ENCODE measurements at places on chromosomes 2 and 18.

- no peak for DNase-seq
Measured at GRCh38 chr2:167681234-167682015, 566.0 kb downstream of the STK39 start.

DNA sequence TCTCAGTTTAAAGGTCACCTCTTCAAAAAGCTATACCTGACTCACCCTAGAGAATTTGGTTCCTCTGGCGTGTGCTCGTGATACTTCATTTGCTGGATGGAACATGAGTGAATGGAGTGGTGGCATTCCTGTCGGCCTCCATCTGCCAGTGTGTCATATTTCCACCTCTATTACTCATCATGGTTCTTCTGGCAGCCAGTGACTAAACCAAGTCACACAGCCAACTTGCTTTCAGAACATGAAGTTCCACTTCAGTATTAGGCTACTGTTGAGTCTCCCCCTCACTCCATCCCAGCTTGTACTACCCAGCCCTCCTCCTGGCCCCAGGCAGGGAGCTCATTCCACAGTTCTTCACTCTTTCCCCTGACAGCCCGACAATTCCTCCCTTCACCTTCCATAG, 169.8 kb downstream of the MREG start:
- no peak for DNase-seq

DNA sequence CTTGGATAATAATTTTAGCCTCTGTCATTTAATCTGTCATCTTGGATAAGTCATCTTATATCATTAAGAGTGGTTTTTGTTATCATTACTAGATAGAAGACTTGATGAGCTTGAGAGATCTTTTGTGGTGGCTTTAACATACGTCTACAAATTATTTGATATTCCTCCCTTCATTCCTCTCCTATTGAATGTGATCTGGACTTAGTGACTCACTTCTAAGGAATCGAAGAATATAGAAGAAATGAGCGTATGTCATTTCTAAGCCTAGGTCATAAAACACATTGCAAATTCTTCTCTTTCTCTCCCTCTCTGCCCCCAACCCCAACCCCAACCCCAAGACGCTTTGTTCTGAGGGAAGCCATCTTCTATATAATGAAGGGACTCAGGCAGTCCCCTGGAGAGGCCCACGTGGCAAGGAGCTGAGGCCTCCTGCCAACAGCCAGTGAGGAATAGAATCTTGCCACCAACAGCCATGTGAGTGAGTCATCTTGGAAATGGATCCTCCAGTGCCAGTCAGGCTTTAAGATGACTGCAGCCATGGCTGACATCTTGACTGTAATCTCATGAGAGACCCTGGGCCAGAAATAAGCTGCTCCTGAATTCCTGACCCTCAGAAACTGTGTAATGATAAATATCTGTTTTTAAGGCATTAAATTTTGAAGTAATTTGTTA, 221.6 kb upstream of the SP5 start:
- no peak for DNase-seq

GRCh38 chr2:70467831-70468779, 85.5 kb downstream of the TGFA start:
- DNase-seq = no peak

GRCh38 chr2:117714745-117715417, 99.6 kb upstream of the DDX18 start:
- no peak for DNase-seq

DNA sequence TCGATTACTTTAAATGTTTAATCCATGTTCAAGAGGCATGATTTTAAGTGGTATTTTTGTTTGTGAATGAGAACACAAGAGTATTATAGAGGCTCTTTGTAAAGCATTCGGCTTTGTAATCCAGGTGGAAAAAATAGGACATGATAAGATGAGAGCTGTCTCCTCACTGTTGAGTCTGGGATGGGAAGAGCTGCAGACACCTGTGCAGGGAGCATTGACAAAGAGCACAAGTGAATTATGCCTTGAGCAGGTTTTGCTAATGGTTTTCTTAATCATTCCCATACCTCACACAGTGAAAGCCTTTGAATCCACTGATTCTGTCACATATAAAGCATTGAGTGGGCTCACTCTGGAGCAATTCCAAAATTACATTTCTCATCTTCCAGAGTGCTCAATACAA, 9.6 kb downstream of the COL6A3 start:
- no peak for DNase-seq

DNA sequence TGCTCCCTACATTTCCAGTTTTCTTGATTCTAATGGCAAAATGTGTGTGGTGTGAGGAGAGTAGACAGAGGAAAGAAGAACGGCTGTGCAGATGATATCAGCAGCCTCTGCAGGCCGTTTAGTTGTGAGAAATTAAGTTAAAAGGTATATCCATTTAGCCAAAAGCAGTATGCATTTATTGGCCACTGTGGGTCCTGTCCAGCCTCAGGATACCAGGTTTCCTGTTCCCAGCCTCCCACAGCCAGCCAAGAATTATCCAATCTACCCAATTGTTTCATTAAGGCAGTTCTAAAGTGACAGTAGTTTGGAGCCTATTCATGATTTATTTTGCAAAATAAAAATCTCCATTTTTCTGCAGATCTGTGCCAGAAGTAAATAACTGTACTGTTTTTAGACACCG, 107.5 kb downstream of the TMEM18 start:
- DNase-seq = no peak

GRCh38 chr2:14715600-14715999, 83.1 kb downstream of the LRATD1 start:
- peak; percentile 44 for DNase-seq

- no peak for DNase-seq
Measured at GRCh38 chr2:156347431-156347830, 14.9 kb upstream of the NR4A2 start.

DNA sequence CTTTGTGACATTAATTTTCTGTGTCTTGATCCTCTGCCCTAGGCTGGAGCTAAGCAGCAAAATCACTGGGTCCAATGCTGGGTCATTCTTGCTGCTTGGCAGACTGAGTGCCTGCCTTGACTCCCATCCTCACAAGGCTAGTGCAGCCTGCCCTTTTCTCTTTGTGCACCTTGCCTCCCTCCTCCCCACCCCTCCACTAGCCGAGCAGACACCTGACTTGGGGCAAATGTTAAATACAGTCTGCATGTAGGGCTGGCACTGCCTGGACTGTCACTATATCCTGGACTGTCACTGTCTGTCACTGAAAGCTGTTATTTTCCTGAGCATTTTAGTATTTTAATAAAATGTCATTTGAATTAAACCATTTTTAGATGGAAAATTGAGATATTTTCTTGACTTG, 33.4 kb downstream of the MAPRE2 start:
- no peak for DNase-seq

GRCh38 chr18:51907687-51908597, 432.1 kb upstream of the DCC start:
- DNase-seq = no peak

DNA sequence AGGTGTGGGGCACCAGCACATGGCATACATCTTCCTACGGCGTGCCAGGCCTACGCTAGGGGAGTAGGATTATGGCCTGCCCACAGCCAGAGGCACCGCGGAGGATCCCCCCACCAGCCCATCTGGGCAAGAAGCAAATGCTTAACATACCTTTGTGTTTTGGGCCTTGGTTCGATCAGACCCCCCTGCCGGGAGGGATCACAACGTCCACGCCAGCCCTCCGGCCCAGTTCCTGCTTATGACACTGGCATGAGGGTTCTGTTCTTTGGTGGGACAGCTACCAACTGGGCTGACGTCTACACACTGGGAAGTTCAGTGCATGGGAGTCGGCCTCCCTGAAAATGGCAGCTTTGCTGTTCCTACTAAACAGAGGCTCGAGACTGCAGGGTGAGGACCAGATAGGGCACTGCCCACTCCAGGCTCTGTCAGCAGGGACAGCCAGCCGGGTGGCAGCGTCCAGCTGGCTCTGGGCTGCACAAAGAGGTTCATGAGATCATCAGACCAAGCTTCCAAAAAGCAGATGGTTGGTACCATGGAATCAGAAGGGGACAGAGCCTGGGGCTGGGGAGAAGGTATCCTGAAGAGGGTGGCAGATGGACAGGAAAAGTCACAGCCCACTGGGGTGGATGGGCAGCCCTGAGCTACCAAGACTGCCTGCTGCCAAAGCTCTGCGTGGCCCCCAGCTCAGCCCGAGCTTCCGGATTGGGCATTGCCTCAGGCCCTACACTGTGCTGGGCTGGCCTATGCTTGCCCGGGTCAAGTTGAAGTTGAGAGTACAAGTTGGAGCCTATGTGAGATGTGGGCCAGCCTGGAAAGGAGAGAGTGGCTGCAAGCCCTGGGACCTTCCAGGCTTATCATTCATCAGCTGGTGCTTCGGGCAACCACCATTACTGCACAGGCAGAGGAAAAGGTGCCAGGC, 61.7 kb upstream of the TEX51 start:
- DNase-seq = no peak

DNA sequence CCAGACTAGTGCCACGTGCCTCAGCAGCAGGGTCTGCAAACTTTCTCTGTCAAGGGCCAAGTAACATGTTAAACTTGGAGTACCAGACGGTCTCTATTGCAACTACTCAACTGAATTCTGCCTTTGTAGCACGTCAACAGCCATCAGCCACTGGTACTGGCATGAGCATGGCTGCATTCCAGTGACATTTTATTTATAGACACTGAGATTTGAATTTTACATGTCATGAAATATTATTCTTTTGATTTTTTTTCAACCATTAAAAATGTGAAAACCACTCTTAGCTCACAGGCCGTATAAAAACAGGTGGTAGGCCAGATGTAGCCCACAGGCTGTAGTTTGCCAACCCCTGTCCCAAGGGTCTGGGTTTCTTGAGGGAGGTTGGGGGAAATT, 199.7 kb downstream of the TPGS2 start:
- DNase-seq = no peak

- peak; percentile 68 for DNase-seq
Measured at GRCh38 chr2:202032846-202033316, 774 bp upstream of the FZD7 start.

- DNase-seq = peak; percentile 82
Measured at GRCh38 chr2:68375582-68375981, 10.5 kb downstream of the PLEK start.

Measured in OCI-M1 (cell line).